GM20000 (cell line): ENCODE measurements at places on chromosomes 12 and 14.
A peak's percentile ranks its signal among the peaks of the same experiment; 100 is the strongest.

GRCh38 chr12:95114766-95115405, 41.5 kb upstream of the NR2C1 start:
- no peak for DNase-seq

GRCh38 chr12:75953312-75953906, 78.2 kb downstream of the PHLDA1 start:
- DNase-seq, result no peak

- DNase-seq, result no peak
These were observed 281.1 kb downstream of the ERC1 start for GRCh38 chr12:1272142-1272541.

DNA sequence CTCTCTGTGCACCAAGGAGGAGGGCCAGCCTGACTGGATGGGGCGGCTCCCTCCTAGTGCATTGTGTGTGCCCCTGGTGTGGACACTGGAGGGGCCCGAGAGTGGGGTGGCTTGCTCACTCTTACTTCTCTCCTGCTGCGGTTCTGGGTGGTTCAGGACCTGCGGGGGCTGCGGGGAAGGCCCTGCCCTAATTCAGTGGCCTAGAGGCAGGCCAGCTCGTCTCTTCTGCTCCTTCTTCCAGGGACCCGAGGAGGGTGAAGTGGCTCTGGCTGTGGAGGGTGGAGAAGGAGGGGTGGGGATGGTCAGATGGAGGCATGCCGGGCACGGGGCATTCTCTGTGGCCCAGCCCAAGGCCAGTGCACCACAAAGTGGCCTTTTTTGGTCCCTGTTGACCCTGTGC, 87.1 kb downstream of the BEGAIN start:
- DNase-seq, result no peak

DNA sequence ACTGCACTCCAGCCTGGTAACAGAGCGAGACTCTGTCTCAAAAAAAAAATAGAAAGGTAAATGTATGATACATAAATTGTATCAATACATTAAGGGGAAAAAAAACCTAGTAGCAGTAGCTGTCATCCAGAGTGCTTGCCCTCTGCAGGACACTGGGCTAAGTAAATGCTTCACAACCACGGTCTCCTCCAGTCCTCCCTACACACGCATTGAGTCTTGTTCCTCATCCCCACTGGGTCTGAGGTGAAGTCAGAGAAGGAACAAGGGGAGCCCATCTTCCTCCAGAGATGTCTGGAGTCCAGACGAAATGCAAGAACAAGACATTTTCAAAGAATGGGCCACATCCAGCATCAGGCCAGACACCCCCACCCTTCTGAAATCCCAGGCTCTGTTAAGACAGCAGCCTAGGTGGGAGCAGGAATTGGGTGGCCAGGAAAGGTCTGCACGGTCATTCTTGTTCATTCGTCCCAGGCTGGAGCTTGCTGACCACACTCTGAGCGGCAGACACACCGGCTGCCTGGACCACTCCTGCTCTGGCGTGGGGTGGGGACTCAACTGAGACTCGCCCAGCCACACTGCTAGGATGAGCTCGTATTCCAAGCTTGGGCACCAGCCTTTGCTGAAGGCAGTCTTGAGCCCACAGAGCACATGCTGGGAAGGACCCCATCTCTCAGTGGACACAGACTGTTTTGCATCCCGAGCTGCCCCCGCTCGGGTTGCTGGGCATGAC, 45.5 kb downstream of the CHGA start:
- no peak for DNase-seq

- no peak for DNase-seq
These were observed 21.8 kb upstream of the KRT8 start for GRCh38 chr12:52926596-52927234.

DNA sequence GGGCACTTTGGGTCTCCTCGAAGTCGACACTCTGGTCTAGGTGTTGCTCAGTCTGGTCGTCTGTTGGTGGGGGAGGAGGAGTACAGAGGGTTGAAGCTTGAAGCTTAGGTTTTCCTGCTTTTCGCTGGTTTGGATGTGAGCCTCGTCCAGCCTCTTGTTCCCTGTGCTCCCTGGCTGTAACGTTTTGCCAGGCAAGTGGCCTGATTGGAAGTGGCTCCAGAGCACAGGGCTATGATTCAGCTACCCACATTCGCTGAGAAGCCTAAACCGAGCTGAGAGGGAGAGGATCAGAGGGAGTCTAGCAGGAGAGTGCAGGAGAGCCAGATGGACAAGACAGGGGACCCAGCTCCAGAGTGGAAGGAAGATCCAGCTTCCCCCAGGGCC, 6.1 kb downstream of the HOXC10 start:
- DNase-seq, result no peak

GRCh38 chr14:99514552-99515300, 33.5 kb downstream of the CCNK start:
- DNase-seq, result no peak

GRCh38 chr12:117889098-117889497, 79.7 kb downstream of the KSR2 start:
- DNase-seq, result peak; percentile 44

DNA sequence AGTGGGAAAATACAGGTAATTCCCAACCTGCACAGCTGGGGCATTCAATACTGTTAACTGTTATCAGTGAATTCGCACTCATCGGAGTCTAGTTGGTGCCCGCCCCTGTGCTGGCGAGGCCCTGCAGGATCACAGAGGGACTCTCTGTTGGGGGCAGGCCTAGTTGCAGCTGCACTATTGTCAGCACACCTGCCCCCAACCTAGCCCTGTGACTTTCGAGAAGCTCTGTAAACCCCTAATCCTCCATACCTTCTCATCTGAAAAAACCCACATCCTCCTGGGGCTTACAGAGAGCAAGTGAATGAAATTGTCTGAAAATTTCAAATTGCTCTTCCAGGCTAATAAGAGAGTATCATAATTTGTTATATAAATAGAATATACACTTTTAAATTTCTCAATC, 132.2 kb upstream of the NUDT4 start:
- DNase-seq, result peak; percentile 63

DNA sequence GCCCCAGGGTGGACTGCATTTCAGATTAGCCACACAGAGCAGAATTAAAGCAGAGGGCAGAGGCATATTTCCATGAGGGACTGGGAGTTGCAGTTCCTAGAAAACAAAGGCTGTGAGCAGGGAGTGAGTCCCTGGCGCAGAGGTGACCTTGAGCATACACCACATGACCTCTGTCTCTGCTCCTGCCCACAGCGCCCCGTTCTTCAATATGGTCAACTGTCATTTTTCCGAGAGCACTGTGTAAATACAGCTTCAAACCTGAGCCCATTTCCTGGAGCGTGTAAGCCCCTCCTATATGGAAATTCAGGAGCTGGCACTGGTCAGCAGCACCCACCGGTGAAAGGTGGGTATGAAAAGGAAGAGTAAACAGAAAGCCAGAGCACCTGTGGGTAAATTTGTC, 192.2 kb upstream of the PELI2 start:
- no peak for DNase-seq

- no peak for DNase-seq
These were observed 769 bp upstream of the EMP1 start for GRCh38 chr12:13195785-13196129.

DNA sequence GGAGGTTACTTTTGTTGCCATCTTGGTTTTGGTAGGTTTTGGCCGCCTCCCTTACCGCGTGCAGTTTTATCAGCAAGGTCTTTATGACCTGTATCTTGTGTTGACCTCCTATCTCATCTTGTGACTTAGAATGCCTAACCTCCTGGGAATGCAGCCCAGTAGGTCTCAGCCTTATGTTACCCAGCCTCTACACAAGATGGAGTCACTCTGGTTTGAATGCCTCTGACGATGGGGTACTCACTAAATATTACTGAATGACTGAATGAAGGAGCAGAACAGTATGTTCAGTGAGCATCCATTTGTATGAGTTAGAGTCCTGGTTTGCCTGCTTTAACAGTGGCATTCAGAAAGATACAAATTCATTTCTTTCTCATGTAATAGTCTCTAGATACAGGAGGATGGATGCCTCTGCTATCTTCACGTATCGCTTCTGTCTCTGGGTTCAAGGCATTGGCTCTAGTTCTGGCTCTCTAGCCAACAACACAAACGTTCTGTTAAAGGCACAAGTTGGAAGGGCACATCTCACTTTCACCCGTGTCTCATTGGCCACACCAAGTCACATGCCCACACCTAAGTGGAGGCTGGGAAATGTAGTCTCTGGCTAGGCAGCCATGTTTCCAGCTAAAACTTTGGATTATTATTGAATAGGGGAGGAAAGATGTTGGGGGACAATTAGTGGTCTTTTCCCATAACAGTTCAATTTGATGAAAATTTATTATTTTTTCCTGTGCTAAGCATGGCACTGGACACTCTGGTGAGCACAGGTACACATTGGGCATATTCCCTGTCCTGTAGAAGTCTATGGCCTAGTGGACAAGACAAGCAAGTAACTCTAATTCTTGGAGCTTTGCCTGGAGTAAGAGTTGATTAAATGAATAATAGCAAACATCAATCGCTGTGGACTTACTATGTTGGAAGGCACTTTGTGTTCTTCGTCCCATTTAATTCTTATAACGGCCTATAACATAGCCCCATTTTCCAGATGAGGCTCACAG, 75.2 kb upstream of the RPH3A start:
- peak; percentile 9 for DNase-seq

GRCh38 chr12:3091038-3091319, 13.8 kb downstream of the TSPAN9 start:
- DNase-seq, result no peak
